ENCODE measurements at places on chromosomes 1 and 21.

- DNase-seq: no peak
These were observed 4.3 kb upstream of the SLC35D1 start for GRCh38 chr1:67058242-67058641.

DNA sequence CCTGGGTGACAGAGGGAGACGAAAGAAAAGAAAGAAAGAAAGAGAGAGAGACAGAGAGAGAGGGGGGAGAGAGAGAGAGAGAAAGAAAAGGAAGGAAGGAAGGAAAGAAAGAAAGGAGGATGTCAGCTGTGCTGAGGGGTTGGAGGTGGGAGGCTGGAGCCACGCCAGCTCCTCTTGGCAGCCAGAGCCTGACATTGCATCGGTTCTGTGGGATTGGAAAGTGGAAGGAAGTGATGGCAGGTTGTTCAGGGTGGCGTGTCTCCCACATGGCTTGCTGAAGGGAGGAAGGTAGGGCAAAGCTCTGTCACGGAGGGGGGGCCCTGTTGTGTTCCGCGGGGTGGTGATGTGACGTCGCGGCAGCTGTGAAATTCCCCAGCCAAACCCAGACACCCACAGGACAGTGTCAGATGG lies 30.7 kb downstream of the EIF2D start:
- no peak for DNase-seq

- DNase-seq: no peak
These were observed 64.3 kb downstream of the RERE start for GRCh38 chr1:8752921-8753713.

GRCh38 chr1:232464325-232464724 lies 165.6 kb downstream of the SIPA1L2 start:
- no peak for DNase-seq

- peak; percentile 16 for DNase-seq
These were observed 583.4 kb downstream of the DPYD start for GRCh38 chr1:97337250-97338030.

- DNase-seq: no peak
These were observed 6.1 kb upstream of the LHX8 start for GRCh38 chr1:75127916-75128717.

- no peak for DNase-seq
These were observed 13.9 kb downstream of the ARHGEF19 start for GRCh38 chr1:16198444-16199156.

- DNase-seq: no peak
These were observed 52.7 kb upstream of the ST6GALNAC3 start for GRCh38 chr1:76021846-76022245.

- DNase-seq: no peak
These were observed 4.3 kb downstream of the INSRR start for GRCh38 chr1:156854634-156855033.

GRCh38 chr1:8337776-8338525 lies 20.0 kb downstream of the SLC45A1 start:
- no peak for DNase-seq

DNA sequence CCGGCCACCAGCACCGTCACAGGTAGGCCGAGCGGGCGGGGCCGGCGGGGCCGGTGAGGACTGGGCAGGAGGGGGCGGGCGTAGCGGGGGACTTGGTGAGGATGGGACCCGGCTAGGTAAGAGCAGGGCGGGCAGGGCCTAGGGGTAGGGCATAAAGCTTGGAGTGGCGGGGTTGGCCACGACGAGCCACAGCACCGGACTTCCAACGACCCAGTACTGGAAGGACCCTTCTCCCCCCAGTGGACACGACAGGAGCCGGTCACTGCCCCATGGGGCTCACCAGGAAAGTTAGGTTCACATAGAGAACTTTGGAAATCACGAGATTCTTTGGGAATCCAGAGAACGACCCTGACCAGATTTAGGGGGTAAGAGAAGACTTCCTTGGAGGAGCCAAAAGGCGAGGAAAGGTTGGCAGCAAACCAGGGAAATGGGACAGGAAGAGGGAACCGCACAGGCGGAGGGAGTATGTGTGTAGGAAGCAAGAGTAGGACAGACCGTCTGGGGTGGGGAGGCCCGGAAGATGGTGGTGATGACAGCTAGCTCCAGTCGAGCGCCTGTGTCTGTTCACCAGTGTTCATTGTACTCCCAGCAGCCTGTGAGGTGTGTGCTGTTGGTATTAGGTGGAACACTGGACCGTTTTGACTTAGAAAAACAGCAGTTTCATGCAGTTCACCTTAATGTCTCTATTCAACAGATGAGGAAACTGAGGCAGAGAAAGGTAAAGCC lies 20.4 kb downstream of the ZNF362 start:
- no peak for DNase-seq

DNA sequence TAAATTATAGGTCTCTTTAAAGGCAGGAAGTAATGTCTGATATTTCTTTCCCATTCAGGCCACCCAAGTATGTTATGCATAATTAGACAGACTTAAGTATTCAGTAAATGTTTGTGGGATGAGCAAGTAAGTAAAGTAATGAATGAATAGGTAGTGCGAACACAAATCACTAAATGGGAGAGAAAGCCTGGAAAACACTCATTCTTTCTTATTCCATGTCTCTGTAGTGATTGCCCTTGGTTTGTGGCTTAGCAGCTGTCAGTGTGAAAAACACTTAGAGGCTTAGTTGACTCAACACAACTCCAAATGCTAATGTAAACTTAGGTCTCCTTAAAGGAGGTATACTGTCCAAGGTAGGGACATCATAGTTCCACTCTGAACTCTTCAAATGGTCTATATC lies 182.5 kb downstream of the ZC3H11B start:
- DNase-seq: no peak

GRCh38 chr1:27940297-27940696 lies 5.5 kb downstream of the SMPDL3B start:
- peak; percentile 54 for DNase-seq
